ENCODE measurements at places on chromosomes 13 and 19.

GRCh38 chr19:14072535-14073260 lies at the start of gene MISP3:
TSS of gene MISP3 (plus strand) at chr19:14072786. CDS start at chr19:14073310, 524 bp downstream.
- no peak for DNase-seq

GRCh38 chr13:23969647-23970046 lies 72.3 kb upstream of the C1QTNF9B start:
- DNase-seq, result no peak

DNA sequence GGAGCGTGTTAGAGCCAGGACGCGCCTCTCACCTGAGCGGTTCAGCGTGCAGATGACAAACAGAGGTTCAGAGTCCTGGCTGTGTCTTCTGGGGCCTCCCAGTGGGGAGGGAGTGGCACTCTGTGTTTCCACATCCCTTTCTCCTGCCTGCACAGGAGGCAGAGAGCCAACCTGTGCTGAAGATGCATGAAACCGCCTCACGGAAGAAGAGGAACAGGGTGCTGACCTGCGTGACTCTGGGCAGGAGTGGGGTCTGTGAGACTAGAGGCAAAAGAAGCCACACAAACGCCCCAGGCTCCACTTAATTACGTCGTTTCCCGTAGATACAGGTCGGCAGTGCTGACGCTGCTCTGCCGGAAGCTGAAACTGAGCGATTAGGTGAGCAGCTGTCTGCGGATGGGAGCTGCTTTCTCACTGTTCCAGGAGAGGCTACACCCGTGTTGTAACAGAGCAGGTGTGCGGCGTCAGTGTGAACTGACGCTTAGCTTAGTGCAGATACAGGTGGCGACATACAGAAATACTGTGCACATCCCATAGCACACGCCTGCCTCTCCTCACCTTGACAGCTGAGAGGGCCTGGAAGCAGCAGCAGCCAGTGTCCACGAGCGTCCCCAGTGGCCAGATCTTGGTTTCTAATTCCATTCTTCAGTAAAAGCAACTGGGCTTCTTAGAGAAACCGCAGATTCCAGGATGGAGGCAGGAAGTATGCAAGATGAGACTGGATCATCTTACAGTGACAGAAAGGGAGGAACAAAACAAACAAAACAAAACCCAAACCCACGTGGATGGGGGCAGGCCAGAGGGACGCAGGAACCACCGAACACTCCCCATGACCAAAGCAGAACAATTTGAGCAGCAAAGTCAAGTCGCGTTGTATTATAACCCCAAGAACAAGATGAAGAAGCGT lies 37.7 kb upstream of the MCF2L start:
- peak; percentile 73 for DNase-seq

- DNase-seq, result no peak
Observed at GRCh38 chr13:36710396-36710795, 36.6 kb downstream of the SERTM1 start.

GRCh38 chr19:20422216-20423205 lies 143.1 kb downstream of the ZNF737 start:
- DNase-seq, result peak; percentile 1

- no peak for DNase-seq
Observed at GRCh38 chr13:60370343-60370742, 26.7 kb upstream of the TDRD3 start.

- DNase-seq, result peak; percentile 46
Observed at GRCh38 chr19:18514800-18515682, 6.8 kb downstream of the ELL start.

DNA sequence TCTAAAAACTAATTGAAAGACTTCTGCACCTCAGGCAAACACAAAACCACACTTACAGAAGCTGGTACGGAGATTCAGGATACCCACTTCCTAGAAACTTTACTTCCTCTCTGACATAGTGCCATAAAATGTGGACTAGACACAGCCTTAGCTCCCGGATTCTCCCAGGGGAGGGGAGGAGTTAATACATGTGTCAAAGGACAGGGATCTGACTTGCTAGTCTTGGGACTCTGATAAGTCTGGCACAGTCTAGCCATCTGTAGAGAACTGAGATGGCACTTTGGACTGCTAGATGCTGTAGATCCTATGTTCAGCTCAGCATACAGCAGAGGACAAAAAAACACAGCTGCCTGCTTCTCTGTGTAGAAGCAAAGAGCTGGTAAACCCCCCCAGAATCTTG lies 769.8 kb upstream of the MIR17HG start:
- no peak for DNase-seq

DNA sequence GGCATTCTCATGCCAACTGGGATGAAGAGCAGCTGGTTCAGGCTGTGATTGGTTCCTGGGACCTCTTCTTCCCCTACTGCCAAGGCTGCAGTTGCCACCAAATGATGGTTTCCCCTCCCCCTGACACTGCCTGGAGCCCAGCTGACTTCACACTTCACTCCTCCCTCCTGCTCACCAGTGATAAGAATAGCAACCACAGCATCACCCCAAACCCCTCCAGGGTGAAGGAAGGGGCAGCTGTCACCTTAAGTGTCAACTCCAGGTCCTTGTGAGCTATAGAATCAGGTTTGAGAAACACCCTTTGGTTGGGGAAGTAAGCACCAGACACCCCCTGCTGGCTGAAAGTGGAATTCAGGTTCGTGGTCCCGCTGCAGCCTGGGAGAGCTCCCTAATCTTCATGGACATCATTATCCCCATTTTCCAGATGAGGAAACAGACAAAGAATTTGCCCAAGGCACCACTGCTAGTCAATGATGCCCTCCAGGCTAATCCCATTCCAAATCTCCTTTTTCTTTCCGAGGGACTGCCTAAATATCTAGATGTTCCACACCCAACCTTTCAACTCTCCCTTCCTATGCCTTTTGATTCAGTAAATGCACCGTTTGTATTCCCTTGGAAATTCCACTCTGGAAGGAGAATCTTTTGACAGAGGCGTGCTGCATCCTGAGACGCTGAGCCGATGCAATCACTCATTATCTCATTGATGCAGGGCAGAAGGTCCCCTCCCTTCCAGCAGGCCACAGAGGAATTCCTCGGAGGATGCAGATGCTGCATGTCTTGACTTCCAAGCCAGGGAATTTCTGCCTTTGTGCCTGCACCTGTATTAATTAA lies 50.6 kb upstream of the UQCRFS1 start:
- DNase-seq, result peak; percentile 56

DNA sequence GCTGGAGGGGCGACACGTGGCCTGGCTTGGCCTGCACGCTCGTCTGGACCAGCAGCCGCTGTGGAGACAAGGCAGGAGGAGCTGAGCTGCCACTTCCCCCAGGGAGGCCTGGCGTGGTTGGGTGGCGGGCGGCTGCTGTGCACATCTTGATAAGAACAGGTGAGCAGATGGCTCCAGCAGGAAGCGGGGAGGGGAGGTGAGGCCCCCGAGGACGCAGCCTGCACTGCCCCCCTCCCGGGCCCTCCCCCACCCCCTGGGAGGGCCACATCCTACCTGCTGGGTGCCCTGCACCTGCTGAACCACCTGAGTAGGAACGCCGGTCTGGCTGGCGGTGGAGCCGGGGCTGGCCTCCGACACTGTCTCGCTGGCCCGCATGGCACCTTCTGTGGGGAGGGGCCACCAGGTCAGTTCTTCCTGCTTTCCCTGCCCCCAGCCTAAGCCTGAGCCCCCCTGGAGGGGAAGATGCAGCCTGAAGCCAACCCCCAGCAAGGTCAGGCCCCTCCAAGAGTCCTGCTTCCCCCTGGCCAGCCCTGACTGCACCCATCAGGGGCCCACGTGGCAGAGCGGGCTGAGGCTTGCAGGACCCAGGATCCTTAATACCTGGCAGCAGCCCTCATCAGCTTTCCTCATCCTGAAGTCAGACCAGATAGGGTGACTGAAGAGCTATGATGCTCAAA lies 22.8 kb downstream of the RFX1 start:
- no peak for DNase-seq

GRCh38 chr13:114024603-114025404 lies 50.9 kb upstream of the C13orf46 start:
- DNase-seq, result no peak

DNA sequence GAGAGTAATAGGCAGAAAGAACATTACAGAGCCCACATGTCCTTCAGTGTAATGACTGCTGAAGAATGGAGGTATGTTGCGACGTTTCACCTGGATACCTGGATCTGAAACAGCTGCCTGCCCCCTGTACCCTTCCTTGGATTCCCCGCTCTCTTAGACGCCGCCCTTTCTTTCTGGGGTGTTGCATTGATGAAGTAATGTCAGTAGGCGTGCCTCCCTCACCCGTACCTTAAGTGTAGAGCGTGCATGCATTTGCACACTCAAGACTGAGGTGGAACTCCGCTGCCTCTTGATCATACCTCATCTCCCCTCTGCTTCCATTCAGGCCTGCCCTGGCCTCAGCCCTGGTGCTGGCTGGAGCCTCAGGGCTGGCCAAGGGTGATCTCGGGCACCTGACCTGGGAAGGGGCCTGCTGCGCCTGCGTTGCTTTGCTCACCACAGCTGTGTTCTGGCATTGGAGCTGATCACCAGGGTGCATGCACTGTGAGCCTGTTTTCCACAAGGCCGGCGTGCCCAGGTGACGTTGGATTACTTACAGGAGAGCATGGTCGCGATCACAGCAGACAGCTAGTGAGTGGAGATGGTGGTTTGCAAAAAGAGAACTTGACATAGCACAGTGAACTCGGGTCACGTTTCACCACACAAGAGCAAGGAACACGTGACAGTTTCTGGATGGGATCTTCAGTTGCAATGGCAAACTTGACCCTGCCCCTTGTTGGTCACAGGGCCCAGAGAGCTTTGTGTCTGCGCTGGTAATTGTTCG lies 99.0 kb downstream of the ARHGEF7 start:
- DNase-seq, result no peak

DNA sequence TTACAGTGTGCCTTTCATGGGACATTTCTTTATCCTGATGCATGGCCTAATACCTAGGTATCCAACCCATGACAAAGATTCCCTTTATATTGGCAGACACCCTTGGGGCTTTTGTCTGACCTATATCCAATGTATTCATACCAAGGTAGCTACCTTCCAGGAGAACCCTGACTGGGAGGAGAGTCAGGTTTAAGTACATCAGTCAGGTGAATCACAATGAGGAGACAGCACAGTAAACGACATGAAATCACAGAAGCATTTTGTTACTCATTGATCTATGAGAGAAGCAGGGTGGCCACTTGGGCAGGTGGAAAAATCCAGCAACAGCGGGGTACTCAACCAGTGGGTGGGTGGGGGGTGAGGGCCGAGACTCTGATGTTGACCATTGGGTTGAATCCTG lies 527.4 kb upstream of the ATXN8OS start:
- DNase-seq, result no peak

- no peak for DNase-seq
Observed at GRCh38 chr13:109868578-109869311, 82.4 kb upstream of the IRS2 start.

Measured in muscle of back (tissue), 13 donors.